SW 1271 (cell line): ENCODE measurements at places on chromosomes 3 and 15.

DNA sequence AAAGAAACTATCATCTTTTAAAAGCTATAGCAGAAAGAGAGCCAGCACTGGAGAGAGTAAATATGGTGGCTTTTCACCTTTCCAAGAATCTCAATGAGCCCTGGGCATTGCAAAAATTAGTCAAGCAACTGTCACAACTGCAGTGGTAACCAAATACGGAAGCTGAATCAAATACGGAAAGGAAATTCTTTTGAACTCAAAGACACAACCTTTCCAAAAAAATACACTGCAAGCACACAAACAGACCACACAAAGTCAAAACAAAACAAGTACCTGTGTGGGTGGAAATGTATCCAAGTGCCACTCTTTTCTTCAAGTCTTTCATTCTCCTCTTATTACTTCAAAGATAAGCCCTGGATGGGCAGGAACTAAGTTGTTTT is 17.6 kb downstream of the VGLL4 start:
- no peak for DNase-seq

GRCh38 chr3:53104762-53105161 is 25.5 kb downstream of the RFT1 start:
- DNase-seq, result no peak

- peak; percentile 28 for DNase-seq
These were observed 30.7 kb upstream of the ST3GAL6 start for GRCh38 chr3:98732286-98733052.

DNA sequence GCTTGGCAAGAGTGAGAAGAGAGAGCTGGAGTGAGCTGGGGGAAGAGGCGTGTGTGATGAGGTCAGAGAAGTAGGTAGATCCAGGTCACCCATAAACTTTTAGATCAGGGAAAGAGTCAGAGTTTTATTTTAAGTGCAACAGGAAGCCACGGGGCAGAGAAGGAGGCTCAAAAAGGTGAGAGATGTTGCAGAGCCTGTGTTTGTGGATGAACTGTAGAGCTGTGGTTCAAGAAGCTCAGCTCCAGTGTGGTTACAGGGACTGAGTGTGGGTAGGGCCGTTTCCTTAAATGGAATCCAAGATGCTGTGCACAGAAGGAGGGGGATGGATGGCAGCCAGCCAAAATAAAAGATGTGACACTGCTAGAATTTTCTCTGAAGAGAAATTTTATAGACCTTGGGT is 337.2 kb downstream of the SATB1 start:
- DNase-seq, result no peak

DNA sequence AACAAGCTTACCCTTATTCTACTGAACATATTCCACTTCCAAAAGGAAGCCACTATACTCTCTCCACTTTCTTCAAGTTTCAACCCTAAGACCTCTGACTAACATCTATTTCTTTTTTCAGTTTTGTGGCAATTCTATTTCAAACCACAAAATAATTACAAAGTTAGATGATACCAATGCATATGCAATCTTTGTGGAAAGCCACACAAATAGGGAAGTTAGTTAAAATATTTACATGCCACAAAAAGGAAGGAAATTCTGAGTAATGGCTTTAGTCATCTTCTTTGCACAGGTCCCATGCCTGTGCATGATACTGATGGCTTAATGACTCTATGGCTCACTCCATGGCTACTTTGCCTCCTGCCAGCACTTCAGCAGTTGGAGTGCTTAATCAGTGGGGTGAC is 57.0 kb upstream of the MCTP2 start:
- no peak for DNase-seq

GRCh38 chr15:68209735-68210408 is 4.7 kb upstream of the CALML4 start:
- no peak for DNase-seq

GRCh38 chr15:39315206-39315850 is 265.6 kb upstream of the THBS1 start:
- no peak for DNase-seq

GRCh38 chr3:180802837-180803236 is 109.6 kb upstream of the FXR1 start:
- DNase-seq, result peak; percentile 54

GRCh38 chr3:184873141-184873540 is 61.2 kb downstream of the VPS8 start:
- DNase-seq, result no peak

- DNase-seq, result no peak
These were observed 61.2 kb upstream of the NEO1 start for GRCh38 chr15:72991026-72991425.

- no peak for DNase-seq
These were observed 525 bp downstream of the SETD2 start for GRCh38 chr3:47163169-47164006.

DNA sequence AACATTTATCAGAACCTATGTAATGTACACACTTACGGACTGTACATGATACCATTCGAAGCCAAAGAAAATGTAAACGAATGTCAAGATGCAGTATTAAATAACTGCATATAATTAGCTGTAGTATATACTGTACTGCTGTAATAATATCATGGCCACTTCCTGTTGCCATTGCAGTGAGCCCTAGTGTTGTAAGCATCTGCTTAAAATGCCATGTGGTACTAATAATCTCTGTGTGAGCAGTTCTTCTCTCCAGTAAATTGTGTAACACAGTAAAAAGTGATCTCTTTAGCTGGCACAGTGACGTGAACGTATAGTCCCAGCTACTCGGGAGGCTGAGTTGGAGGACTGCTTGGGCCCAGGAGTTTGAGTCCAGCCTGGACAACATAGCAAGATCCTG is 8.6 kb downstream of the SPG11 start:
- no peak for DNase-seq

DNA sequence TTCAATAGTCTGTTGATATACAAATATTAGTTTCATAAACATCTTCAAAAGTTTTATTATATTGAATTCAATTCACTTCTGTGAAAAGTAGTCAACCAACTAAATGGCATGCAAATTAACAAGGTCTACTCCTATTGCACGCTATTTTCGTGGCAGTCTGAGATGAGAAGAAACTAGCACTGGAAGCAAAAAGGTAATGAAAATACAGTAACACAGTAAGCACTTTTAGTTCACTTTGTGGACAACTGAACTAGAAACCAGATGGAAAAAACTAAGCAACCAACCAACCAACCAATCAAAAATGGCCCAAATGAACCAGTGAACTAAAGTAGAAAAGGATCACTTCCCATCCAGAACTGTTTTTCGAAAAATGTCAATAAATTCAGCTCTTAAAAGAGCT is 55.7 kb upstream of the ACTC1 start:
- DNase-seq, result no peak

DNA sequence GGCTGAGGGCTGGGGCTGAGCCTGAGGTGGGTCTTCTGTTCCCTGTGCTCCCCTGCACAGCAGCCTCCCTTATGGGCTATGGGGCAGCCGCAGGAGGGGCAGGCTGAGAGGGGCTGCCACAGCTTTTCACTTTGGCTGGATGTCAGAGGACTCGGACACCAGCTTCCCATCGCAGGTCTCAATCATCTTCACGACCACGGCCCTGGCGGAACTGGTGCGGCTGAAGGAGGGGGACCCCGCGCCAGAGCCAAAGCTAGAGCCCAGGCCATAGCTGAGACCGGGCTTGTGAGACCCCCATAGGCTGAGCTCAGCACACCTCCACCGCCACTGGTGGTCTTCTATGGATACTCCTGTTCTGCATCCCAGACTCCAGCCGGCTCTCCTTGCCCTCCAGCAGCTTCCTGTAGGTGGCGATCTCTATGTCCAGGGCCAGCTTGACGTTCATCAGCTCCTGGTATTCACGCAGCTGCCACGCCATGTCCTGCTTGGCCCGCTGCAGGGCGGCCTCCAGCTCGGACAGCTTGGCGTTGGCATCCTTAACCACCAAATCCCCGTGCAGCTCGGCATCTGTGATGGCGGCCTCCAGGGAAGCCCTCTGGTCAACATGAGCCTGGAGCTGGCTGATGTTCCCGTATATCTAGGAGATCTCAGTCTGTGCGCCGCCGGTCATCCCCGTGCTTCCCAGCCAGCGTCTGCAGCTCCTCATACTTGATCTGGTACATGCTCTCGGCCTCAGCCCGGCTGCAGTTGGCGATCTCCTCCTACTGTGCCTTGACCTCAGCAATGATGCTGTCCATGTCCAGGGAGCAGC is 181.7 kb upstream of the SYNPR start:
- no peak for DNase-seq
